Chondrocyte (in vitro differentiated cells): ENCODE measurements at places on chromosomes 12 and 14. TPM values are rescaled to one million over a fixed set of nuclear protein-coding genes. Genes with fewer than 3 reads are reported as not detected.

DNA sequence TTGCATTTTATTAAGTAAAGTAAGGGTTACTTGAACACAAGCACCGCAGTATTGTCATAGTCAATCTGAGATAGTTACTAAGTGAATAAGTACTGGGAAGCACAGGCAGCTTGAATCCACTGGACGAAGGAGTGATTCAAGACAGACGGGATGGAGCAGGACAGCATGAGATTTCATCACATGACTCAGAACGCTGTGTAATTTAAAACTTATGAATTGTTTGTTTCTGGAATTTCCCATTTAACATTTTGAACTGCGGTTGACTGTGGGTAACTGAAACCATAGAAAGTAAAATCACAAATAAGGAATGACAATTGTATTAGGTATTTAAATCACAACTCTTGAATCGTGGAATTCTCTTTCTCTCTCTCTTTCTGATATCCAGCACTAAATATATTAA is 1630.4 kb upstream of the SEL1L start:
- DNase-seq, result no peak
- no peak overlapping the region for H3K4me3 ChIP-seq
- H3K4me1 ChIP-seq, result peaks cover 38% of the 10 kb centered on the region
- no peaks in the 10 kb centered on the region for H3K27me3 ChIP-seq
- H3K27ac ChIP-seq, result no peak overlapping the region

DNA sequence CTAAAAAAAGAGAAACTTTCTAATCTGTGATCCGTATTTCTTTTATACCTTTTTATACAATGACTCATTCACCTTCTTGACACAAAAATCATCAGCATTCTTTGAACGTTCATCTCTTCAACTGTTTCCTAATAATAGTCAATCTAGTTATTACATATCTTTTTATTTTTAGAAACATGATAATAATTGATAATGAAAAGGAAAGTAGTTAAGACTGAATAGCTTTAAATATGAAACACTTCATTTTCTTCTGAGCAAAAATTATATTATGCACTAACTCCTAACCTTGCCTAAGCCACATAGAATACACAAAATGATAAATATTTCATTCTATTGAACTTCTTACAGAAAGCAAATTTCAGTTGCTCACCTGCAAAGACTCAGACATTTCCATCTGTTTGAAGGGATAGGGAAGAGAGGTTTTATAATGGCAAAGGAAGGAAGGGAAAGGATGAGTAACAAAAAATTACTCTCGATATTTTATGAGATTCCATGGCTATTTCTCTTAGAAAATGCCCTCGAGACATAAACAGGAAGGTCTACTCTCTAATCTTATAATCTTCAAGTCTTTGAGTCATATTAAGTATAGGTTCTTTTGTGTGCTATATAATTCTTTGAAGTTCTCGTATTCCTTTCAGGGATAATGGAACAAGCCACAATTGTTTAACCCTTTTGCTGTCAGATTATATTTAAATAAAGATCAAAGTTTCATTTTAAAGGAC is 7.5 kb upstream of the KLHL42 start:
- H3K27ac ChIP-seq, result no peak overlapping the region
- no peak for DNase-seq
- H3K36me3 ChIP-seq, result no peaks in the 10 kb centered on the region
- H3K27me3 ChIP-seq, result no peaks in the 10 kb centered on the region
- no peak overlapping the region for H3K4me3 ChIP-seq
- peaks cover 7% of the 10 kb centered on the region for H3K4me1 ChIP-seq

Gene MLH3
- 18.7 to 21.3 TPM (median 21.2 TPM) in 3 replicates for total RNA-seq

Gene SERPINA6
- not detected in 3 replicates for total RNA-seq

DNA sequence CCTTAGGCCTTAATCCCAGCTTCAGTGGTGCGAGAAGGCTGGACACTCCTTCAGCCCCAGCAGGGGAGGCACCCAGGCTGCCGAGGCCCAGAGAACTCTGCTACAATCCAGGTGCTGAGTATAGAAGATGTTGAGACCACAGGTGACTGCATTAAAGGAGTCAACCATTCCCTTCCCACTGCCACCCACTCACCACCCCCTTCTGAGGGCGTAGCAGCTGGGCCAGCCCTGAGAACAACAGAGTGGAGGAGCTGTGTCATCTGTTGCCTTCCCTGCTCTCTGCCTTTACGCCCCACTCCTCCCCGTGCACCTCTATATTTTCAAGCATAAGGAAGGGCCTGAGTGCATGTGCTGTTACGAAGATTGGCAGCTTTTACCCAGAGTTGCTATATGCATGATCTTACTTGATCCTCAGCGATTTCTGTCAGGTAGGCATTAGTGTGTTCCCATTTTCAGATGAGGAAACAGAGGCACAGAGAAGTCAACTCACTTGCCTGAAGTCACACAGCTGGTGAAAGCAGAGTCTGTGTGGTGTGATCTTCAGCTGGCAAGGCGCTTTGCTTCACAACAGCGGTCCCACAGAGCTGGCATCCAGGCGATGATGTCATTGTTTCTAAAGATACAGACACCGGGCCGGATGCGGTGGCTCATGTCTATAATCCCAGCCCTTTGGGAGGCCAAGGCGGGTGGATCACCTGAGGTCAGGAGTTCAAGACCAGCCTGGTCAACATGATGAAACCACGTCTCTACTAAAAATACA is 46.7 kb downstream of the RIN3 start:
- H3K36me3 ChIP-seq, result peaks cover 17% of the 10 kb centered on the region
- H3K27me3 ChIP-seq, result no peaks in the 10 kb centered on the region
- no peak overlapping the region for H3K4me3 ChIP-seq
- H3K4me1 ChIP-seq, result peaks cover 33% of the 10 kb centered on the region

- no peaks in the 10 kb centered on the region for H3K36me3 ChIP-seq
- H3K27me3 ChIP-seq, result no peaks in the 10 kb centered on the region
- no peak overlapping the region for H3K27ac ChIP-seq
- DNase-seq, result no peak
Observed at GRCh38 chr14:22002860-22003284, 329.3 kb upstream of the OR4E1 start.

Gene TAS2R46
- 0.51 to 1.1 TPM (median 0.70 TPM) in 3 replicates for total RNA-seq

GRCh38 chr14:64708148-64709004 is 4.2 kb downstream of the PLEKHG3 start:
- no peaks in the 10 kb centered on the region for H3K27me3 ChIP-seq
- H3K4me3 ChIP-seq, result peak overlapping the region; percentile 78
- peaks cover 76% of the 10 kb centered on the region for H3K4me1 ChIP-seq
- no peak for DNase-seq
- H3K27ac ChIP-seq, result peak overlapping the region; percentile 70

- peaks cover 18% of the 10 kb centered on the region for H3K27me3 ChIP-seq
- H3K36me3 ChIP-seq, result peaks cover 12% of the 10 kb centered on the region
- DNase-seq, result no peak
- H3K4me1 ChIP-seq, result peaks cover 15% of the 10 kb centered on the region
- H3K27ac ChIP-seq, result no peak overlapping the region
Observed at GRCh38 chr14:91835197-91835919, 32.0 kb downstream of the TC2N start.

GRCh38 chr12:26576266-26576665 is 256.7 kb downstream of the ITPR2 start:
- DNase-seq, result no peak
- H3K27ac ChIP-seq, result no peak overlapping the region
- H3K27me3 ChIP-seq, result no peaks in the 10 kb centered on the region

DNA sequence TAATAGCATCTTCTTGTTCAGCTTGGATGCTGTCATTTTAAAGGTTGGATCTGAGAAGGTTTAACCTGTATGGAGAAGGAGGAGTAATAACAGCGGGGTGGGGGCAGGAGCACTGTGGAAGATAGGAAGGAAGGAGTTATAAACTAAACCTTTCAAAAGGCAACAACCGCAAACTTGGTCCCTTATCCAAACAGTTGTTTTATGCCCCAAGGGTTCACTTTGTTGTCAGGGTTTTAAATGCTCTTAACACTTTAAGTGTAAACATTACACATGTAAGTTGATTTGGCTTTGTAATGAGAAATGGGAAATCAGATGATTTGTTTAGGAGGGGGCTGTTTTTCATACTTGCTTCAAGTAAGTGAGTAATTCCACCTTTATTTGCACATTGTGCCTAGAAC is 3.0 kb downstream of the NPAS3 start:
- no peaks in the 10 kb centered on the region for H3K36me3 ChIP-seq
- no peak for DNase-seq
- H3K27ac ChIP-seq, result no peak overlapping the region
- H3K4me3 ChIP-seq, result no peak overlapping the region
- H3K4me1 ChIP-seq, result peaks cover 14% of the 10 kb centered on the region

Gene SSTR1
- not detected in 3 replicates for total RNA-seq

DNA sequence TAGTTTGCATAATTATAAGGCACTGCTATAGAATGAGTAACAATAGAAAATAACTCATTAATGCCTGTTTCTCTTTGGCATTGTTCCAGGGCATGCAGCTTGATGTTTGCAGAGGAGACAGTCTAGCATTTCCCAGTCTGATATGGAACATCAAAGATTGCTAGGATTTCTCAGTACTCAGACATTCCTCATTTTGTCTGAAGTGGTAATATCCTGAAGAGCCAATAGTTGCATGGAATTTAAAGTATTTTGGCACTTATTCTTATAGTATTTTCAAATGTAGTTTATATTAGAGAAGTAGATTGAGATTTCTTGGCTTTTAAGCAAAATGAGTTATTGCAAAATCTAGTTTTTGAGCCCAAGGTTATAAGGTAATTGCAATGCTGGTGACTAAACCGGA is 337.3 kb upstream of the E2F7 start:
- H3K4me3 ChIP-seq, result no peak overlapping the region
- H3K36me3 ChIP-seq, result no peaks in the 10 kb centered on the region
- no peak for DNase-seq
- peaks cover 6% of the 10 kb centered on the region for H3K27me3 ChIP-seq
- H3K27ac ChIP-seq, result no peak overlapping the region
- peaks cover 6% of the 10 kb centered on the region for H3K4me1 ChIP-seq

- H3K4me1 ChIP-seq, result peaks cover 4% of the 10 kb centered on the region
- no peaks in the 10 kb centered on the region for H3K27me3 ChIP-seq
- H3K4me3 ChIP-seq, result no peak overlapping the region
- DNase-seq, result no peak
- H3K27ac ChIP-seq, result no peak overlapping the region
Observed at GRCh38 chr12:124315372-124316044, 20.6 kb downstream of the RFLNA start.

Gene LTBP2
- total RNA-seq, result 210 to 446 TPM (median 215 TPM) in 3 replicates

Gene SYT1
- 0.37 to 2.1 TPM (median 0.64 TPM) in 3 replicates for total RNA-seq

DNA sequence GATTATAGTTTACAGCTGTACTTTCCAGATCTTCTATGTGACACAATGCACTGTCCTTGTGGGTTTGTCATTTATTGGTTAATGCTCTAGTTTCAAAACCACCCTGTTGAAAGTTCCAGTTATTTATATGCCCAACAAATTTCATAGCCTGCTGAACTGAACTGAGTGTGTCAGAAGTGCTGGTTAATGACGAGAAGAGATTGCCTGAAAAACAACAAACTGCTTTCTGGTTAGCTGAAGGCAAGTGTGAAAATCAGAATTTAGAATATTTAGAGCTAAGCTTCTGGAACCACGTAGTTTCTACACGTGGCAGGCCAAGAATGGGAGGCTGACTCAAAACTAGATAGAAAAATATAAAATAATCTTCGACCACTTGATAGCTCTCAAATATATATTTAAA is 19.1 kb upstream of the RIN3 start:
- peaks cover 3% of the 10 kb centered on the region for H3K4me1 ChIP-seq
- DNase-seq, result no peak
- no peaks in the 10 kb centered on the region for H3K36me3 ChIP-seq

DNA sequence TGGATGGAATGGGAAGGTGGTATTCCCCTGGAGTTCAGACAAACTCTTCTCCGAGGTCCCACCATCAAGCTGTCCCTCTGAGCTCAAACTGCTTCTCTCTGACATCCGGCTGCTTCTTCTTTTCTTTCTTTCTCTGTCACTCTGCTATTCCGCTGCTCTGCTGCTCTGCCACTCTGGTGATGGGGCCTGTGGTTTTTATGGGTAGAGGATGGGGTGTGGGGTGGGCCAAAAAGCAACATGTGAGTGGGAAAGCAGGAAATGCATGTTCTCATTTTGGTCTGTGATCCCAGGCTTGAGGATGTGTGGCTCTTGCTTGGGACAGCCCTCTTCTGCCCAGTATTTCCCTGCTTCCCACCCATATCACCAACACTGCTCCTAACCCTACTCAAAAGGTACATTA is 30.6 kb downstream of the CLECL1 start:
- no peak overlapping the region for H3K4me3 ChIP-seq
- no peaks in the 10 kb centered on the region for H3K27me3 ChIP-seq
- no peak overlapping the region for H3K27ac ChIP-seq
- no peaks in the 10 kb centered on the region for H3K4me1 ChIP-seq
- no peaks in the 10 kb centered on the region for H3K36me3 ChIP-seq
- no peak for DNase-seq

Gene BCL2L14
- total RNA-seq, result not detected in 3 replicates

DNA sequence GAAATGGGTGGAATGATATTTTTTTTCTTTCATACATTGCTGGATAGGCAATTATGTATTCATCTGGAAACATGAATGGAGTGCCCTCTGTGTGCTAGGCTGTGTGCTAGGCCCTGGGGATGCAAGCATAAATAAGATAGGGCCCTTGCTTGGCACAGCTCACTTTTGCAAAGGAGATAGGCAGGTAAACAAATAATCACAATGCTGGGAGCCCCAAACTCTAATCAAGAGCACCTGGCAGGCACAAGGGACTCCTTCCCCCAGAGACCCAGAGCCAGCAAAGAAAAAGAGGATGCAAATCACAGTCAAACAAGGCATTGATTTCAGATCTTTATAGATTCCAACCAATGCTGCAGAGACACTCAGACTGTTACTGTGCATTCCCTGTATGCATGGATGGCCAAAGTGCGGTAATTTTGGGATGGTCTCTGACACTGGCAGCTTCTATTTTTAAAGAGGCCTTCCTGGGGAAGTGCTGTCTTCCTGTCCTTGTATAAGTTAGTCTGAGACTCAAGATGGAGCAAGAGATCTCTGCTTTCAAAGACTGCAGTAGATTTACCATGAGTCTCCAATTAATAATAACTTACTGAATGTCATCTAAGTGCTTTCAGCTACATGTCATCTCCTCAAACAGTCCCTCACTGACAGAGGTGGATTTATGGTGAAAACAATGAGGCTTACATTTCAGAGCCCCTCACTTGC is 45.1 kb upstream of the CPM start:
- H3K4me3 ChIP-seq, result no peak overlapping the region
- no peak for DNase-seq
- H3K27ac ChIP-seq, result no peak overlapping the region
- peaks cover 4% of the 10 kb centered on the region for H3K27me3 ChIP-seq

GRCh38 chr14:50619569-50620141 is 48.5 kb downstream of the SAV1 start:
- no peak overlapping the region for H3K27ac ChIP-seq
- no peaks in the 10 kb centered on the region for H3K27me3 ChIP-seq
- no peak overlapping the region for H3K4me3 ChIP-seq
- no peak for DNase-seq
- peaks cover 7% of the 10 kb centered on the region for H3K36me3 ChIP-seq
- H3K4me1 ChIP-seq, result peaks cover 9% of the 10 kb centered on the region

DNA sequence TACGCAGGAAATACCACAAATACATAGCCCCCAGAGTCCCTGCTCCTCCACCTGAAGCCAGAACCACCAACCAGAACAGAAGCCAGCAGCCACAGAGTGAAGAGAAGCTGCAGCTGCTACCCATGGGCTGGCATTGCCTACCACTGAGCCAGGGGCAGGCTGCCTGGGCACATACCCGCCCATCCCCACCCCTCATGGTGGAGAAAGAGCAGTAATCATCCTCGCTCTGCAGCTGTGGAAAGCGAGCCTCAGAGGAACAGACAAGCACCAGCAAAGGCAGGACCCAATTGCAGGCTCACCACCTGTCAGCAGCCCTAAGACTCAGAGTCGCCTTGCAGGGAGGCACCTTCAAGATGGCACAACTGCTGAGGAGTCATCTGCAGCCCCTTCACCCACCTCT is 11.2 kb upstream of the CD9 start:
- H3K36me3 ChIP-seq, result no peaks in the 10 kb centered on the region
- H3K27me3 ChIP-seq, result peaks cover 17% of the 10 kb centered on the region
- H3K27ac ChIP-seq, result no peak overlapping the region
- no peak overlapping the region for H3K4me3 ChIP-seq
- H3K4me1 ChIP-seq, result peaks cover 3% of the 10 kb centered on the region
- DNase-seq, result no peak
